ENCODE measurements at places on chromosomes 12 and 14.

- H3K36me3 ChIP-seq = no peaks in the 10 kb centered on the region
- H3K27me3 ChIP-seq = peaks cover 7% of the 10 kb centered on the region
- H3K4me1 ChIP-seq = no peaks in the 10 kb centered on the region
Measured at GRCh38 chr12:22787557-22787956, 162.6 kb downstream of the ETNK1 start.

DNA sequence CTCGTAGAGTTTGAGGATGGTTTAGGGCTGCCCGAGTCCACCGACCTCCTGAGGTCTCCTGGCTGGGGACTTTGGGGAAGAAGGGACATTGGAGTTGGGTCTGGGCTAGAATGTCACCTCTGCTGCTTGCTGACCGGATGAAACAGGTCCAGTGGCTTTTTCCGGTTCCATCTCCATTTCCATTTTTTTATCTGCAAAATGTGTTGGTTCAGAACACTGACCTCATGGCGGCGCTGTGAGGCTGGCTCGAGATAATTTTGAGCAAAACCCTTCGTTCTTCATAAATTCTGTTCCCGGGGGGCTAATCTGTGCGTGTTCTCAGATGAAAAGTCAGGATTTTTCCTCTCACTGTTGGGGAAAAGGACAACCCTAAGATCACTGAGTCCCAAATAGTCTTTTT is 11.7 kb upstream of the MYL2 start:
- no peaks in the 10 kb centered on the region for H3K36me3 ChIP-seq
- no peak overlapping the region for H3K27ac ChIP-seq
- no peak overlapping the region for H3K4me3 ChIP-seq
- peaks cover 11% of the 10 kb centered on the region for H3K27me3 ChIP-seq

DNA sequence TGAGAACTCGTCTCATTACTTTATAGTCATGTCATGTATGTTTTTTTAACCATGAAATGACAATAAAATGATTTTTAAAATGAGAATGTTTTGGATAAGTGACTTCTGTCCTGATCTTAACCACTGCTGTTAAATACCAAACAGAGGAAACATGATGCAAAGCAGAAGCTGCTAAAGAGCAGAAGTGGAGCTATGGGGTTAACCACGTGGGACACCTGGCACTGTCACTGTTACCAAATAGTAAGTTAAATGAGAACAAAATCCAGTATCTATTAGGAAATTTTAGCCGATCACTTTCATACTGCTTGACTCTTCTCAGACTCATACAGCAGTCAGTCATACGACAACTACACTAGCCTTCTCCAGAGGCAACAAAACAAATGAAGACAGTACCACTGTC is 82.4 kb downstream of the SCAF11 start:
- H3K36me3 ChIP-seq = peaks cover 8% of the 10 kb centered on the region
- no peaks in the 10 kb centered on the region for H3K27me3 ChIP-seq
- H3K27ac ChIP-seq = no peak overlapping the region
- H3K4me3 ChIP-seq = no peak overlapping the region

GRCh38 chr14:75018694-75019093 is 16.0 kb downstream of the EIF2B2 start:
- H3K27me3 ChIP-seq = no peaks in the 10 kb centered on the region
- no peak overlapping the region for H3K4me3 ChIP-seq
- no peaks in the 10 kb centered on the region for H3K4me1 ChIP-seq

DNA sequence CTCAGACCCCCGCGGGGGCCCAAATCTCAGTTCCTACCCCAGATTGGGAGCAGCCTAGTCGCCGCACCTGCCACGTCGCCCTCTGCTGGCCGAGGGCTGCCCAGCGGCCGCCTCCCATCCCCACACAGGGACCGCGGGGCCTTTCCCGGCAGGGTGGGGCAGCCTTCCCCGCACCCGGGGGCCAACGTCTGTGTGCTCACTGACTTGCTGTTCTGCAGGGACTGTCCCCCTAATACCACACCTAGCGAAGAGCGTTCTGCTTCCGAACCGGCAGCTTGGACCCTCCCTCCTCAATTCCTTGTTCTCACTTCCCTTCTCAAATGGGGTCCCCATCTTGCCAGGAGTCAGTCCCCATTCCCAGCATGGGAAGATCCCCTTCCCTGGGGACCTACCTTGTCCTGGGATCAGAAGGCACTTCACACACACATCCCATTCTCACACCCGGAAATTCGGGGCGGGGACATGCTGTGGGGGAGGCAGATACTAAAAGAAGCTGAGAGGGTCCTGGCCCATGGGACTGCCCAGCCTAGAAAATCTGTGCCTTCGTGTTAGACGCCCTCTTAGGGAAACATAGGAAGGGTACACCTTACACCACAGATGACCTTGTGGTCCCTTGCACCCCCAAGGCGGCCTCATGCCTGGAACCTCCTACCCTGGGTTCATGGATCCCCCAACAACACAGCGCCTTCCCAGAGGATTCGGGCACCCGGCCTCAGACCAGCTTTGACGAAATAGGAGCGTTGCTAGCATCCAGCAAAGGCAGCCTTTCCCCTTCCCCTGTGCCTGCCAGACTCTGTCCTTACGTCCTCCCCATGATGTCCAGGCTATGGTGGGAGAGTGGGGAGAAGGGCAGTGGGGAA is 16.4 kb downstream of the ACVRL1 start:
- H3K4me1 ChIP-seq = peaks cover 12% of the 10 kb centered on the region
- H3K27me3 ChIP-seq = no peaks in the 10 kb centered on the region
- DNase-seq = peak; percentile 69

DNA sequence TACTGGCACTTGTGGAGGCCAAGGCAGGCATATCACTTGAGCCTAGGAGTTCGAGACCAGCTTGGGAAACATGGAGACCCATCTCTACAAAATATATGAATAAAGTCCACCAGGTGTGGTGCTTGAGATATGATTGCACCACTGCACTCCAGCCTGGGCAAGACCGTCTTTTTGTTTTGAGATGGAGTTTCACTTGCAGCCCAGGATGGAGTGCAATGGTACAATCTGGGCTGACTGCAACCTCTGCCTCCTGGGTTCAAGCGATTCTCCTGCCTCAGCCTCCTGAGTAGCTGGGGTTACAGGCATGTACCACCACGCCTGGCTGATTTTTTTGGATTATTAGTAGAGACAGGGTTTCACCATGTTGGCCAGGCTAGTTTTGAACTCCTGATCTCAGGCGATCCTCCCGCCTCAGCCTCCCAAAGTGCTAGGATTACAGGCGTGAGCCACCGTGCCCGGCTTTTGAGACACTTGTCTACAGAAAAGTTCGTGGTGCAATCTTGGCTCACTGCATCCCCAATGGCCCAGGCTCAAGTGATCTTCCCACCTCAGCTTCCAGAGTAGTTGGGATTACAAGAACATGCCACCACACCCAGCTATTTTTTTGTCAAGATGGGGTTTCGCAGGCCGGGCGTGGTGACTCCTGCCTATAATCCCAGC is 16.3 kb upstream of the ATP5F1B start:
- no peak overlapping the region for H3K4me3 ChIP-seq
- DNase-seq = peak; percentile 8
- H3K36me3 ChIP-seq = peaks cover 20% of the 10 kb centered on the region
- peaks cover 26% of the 10 kb centered on the region for H3K4me1 ChIP-seq
- no peaks in the 10 kb centered on the region for H3K27me3 ChIP-seq

- no peak overlapping the region for H3K4me3 ChIP-seq
- H3K4me1 ChIP-seq = no peaks in the 10 kb centered on the region
- H3K27ac ChIP-seq = no peak overlapping the region
- no peak for DNase-seq
- no peaks in the 10 kb centered on the region for H3K36me3 ChIP-seq
Measured at GRCh38 chr12:119088685-119089379, 89.9 kb upstream of the HSPB8 start.

DNA sequence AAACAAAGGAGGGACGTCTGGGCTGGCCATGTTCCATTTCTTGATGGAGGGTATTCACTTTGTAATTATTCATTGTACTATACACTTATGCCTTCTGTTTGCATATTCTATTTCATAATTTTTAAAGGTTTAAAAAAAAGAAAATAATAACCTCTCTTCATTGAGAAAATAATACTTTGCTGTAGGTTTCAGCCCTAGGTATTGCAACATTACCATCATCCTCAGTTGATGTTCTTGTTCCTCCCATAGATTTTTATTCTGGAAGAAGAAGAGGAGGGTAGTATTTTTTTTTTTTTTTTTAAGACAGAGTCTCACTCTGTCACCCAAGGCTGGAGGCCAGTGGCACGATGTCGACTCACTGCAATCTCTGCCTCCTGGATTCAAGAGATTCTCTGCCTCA is 54.7 kb downstream of the PHLDA1 start:
- peaks cover 57% of the 10 kb centered on the region for H3K4me1 ChIP-seq
- no peak for DNase-seq
- H3K36me3 ChIP-seq = peaks cover 4% of the 10 kb centered on the region
- H3K27me3 ChIP-seq = no peaks in the 10 kb centered on the region
- H3K4me3 ChIP-seq = no peak overlapping the region

DNA sequence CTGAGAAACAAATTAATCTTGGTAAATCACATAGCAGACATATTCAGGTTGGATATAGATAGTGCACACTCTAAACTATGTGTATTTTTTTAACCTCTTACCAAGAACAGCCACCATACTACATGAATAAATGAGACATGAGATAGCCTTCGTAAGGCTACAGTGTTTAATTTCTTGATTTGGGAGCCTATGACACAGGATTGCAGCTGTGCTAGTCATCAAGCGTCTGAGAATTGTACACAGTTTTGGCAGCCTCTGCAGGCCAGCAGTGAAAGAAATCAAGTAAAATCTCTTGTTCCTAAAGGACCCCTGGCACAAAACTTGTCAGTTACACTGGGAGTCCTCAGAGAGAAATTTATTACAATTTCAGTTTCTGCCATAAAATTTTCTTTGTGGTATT is 236.1 kb downstream of the C12orf50 start:
- no peak overlapping the region for H3K4me3 ChIP-seq
- no peaks in the 10 kb centered on the region for H3K27me3 ChIP-seq
- no peaks in the 10 kb centered on the region for H3K4me1 ChIP-seq
- no peak for DNase-seq
- no peaks in the 10 kb centered on the region for H3K36me3 ChIP-seq

DNA sequence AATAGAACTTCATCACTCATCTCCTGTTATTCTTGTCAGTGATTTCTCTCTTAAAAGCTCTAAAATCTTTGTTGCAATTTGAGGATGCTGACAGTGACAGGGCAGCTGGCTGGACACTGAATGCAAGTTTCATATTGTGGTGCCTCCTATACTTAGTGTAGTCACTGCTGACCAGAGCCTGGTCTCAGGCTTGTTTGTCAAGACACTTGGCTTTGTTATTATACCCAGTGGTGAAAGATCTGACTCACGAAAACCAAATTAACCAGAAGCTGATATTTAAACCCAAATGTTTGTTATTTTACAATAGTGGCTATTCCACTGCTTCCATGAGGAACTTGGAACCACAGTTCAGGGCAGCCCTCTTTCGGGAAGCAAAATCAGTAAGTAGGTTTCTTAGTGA is 42.8 kb downstream of the RPGRIP1 start:
- no peak for DNase-seq
- peaks cover 5% of the 10 kb centered on the region for H3K27me3 ChIP-seq
- peaks cover 7% of the 10 kb centered on the region for H3K4me1 ChIP-seq
- no peaks in the 10 kb centered on the region for H3K36me3 ChIP-seq
- H3K4me3 ChIP-seq = no peak overlapping the region

GRCh38 chr14:103581206-103581605 is 18.4 kb downstream of the COA8 start:
- H3K27ac ChIP-seq = no peak overlapping the region
- no peaks in the 10 kb centered on the region for H3K36me3 ChIP-seq
- no peak overlapping the region for H3K4me3 ChIP-seq
- H3K27me3 ChIP-seq = no peaks in the 10 kb centered on the region
- DNase-seq = no peak

DNA sequence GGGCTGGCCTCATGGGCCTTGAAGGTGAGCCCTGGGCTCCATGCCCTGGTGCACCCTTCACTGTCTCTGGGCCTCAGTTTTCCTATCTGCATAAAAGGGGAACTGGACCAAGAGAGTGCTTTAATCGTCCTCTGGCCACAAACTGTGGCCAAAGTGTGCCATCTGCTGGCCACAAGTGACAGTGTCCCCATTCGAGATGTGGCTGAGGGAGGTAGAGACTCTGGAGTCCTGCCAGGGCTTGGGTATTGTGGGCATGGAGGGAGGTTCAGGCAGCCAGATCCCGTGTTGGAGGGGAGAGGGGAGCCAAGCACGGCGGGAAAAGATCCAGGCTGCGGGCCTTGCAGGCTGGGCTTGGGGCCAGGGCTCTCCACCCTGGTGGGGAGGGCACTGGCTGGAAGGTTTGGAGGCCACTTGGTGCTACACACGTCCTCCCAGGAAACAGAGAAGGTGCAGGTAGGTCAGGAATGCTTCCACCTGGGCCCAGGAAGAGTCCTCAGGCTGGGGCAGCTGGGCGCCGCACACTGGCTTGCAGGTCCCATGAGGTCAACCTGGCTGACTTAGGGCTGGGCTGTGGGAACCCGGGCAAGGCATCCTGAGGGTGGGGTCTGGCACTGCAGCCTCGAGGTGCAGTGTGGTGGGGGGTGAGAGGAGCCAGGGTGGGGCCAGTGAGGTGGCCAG is 7.3 kb upstream of the KIF26A start:
- no peak overlapping the region for H3K4me3 ChIP-seq
- no peak overlapping the region for H3K27ac ChIP-seq
- H3K27me3 ChIP-seq = peaks cover 47% of the 10 kb centered on the region
- no peaks in the 10 kb centered on the region for H3K4me1 ChIP-seq
- H3K36me3 ChIP-seq = no peaks in the 10 kb centered on the region

DNA sequence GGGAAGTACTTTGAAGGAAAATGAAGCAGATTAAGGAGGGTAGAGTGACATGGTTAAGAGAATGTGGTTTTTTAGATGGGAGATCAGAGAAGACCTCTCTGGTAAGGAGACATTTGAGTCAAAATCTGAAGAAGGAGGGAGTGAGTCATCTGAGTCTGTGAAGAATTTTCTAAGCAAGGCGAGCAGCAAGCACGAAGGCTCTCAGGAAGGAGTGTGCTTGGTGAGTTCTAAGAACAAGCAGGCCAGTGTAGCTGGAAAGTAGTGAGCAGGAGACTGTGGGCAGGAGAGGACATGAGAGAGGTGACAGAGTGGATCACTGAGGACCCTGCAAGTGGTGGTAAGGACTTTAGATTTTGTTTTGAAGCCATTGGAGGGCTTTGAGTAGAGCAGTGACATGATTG is 76.3 kb upstream of the FUT8 start:
- DNase-seq = peak; percentile 73
- H3K27ac ChIP-seq = peak overlapping the region; percentile 90
- peak overlapping the region; percentile 72 for H3K4me3 ChIP-seq
- H3K27me3 ChIP-seq = no peaks in the 10 kb centered on the region
- H3K4me1 ChIP-seq = peaks cover 44% of the 10 kb centered on the region

DNA sequence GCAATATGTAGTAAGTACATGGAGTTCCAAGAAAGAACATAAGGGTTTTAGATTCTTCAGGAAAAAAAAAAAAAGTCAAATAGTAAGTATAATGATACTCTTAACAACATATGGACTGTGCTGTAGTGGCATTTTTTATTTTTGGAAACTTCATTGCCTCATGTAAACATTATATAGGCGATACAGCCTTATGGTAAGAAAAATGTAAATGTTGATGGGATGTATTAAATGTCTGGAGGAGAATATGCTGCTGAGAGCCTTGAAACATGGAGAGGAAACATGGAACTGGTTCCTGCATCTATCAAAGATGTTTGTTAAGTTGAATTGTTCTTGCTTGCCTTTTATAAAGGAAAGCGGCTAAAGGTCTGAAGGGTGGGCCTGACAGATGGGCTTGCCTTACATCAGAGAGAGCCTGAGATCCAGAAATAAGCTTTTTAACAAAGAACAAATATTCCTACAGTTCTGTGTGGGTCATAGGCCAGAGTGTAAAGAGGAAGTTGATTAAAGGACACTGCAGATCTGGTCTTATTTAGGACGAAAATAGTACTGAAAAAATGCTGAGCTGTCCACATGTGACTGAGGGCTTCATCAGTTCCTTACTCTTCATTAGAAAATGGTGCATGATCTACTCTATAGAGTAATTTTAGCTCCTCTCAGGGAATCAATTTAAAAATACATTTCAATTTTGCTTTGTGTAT is 448.1 kb upstream of the DCN start:
- no peaks in the 10 kb centered on the region for H3K36me3 ChIP-seq
- H3K4me1 ChIP-seq = no peaks in the 10 kb centered on the region
- H3K27ac ChIP-seq = no peak overlapping the region
- H3K27me3 ChIP-seq = no peaks in the 10 kb centered on the region
